ENCODE measurements at places on chromosomes 16 and 17. TPM values are rescaled to one million over a fixed set of nuclear protein-coding genes. Genes with fewer than 3 reads are reported as not detected.

DNA sequence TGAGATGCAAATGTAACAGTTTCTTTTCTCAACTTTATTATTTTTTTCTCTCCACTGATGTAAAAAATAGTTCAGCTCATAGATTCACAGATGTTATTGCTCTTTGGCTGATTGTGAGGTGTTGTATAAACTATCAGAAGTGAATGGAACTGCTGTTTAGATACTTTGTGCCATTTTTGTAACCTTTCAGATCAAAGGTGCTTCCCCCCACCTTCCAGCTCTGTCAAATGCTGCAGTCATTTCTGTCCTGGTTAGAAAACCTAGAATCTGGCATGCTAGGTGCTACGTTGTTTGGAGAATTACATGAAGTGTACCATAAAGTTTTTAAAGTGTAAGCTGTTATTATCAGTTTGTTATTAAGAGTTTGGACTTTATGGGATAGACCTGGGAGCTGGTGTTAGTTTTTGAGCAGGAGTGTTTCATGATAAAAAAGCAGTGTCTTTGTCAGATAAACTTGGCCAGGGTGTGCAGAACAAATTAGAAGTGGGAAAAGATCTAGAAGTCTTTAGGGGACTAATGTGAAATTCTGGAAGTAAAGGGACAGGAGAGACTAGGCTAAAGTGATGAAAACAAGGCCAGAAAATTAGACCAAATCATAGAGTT, 1.8 kb upstream of the WIPI1 start:
- DNase-seq: no peak

DNA sequence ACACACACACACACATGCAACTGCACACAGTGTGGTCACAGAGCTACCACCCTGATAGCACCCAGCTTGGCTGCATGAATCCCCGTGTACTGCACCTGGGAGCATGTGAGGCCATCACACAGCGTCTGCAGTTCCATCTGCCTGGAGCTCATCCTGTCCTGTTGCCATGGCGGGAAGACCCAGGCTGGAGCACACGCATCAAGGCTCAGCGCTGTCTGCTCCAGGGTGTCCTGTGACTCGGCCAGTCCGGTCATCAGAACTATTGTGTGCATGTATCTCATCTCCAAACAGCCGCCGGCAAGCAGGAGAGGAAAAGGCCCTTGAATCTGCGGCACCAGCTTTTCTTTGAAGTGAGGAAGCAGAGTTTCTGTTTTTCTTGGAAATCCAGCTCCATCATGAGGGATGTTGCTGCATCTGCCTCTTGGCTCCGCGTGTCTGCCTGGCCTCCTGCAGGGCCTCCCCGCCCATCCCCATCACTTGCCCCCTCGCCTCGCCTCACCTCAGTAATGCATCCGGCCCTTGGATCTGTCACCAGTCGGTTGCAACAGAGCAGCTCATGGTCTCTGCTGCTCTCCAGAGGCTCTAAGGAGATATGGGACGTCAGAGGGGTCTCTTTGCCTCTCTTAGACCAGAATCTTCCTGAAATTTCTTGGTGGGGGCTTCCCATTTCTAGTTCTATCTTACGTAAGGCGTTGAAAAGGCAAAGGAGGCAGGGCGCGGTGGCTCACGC, 23.7 kb downstream of the CACNG4 start:
- no peak for DNase-seq

- peak; percentile 20 for DNase-seq
Measured at GRCh38 chr17:1515640-1516387, 598 bp downstream of the INPP5K start.

DNA sequence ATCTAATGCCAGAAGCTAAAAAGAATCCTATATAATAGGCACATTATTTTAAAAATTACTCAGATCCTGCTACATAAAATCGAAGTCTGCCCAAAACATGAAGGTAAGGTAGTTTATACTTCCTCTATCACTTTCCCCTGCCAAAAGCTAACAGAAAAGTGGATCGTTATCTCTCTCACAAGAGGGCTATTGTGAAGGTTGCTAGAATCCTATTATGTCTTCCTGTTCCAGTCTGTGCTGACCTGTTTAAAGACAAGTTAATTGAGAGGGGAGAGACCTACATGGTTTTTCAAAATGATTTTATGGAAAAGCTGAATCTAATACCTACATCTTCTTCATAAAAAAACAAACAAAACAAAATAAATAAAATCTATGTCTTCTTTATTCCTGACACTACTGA, 1410.9 kb upstream of the CDH8 start:
- no peak for DNase-seq

DNA sequence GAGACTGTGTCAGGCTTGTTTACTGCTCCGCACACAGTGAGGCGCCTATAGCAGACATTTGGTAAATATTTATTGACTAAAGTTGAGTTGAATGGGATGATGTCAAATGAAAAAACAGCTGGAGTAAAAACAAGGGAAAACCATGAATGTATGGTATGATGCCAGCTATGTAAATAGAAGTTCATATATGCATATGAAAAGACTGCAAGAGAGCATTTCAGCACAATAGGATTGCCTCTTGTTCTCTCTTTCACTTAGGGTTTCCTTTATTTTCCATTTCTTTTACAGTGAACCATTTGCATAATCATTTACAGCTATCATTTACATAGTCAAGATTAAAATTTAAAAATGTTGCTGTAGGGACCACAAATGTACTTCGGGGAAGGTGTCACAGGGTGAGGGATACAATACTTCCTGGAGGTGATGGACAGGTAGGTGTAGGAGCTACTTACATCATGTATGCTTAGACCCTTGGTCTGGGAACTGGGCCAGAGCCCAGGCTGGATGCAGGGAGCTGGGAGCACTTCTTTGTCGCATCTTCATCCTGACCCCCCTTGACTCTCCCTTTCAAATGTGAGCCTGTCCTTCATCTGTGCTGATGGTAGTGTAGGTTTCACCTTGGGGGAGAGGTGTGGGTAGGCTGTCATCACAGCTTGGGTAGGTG, 113.3 kb downstream of the UTP18 start:
- no peak for DNase-seq

CXCL16 gene
- total RNA-seq: 15.3 TPM

DNA sequence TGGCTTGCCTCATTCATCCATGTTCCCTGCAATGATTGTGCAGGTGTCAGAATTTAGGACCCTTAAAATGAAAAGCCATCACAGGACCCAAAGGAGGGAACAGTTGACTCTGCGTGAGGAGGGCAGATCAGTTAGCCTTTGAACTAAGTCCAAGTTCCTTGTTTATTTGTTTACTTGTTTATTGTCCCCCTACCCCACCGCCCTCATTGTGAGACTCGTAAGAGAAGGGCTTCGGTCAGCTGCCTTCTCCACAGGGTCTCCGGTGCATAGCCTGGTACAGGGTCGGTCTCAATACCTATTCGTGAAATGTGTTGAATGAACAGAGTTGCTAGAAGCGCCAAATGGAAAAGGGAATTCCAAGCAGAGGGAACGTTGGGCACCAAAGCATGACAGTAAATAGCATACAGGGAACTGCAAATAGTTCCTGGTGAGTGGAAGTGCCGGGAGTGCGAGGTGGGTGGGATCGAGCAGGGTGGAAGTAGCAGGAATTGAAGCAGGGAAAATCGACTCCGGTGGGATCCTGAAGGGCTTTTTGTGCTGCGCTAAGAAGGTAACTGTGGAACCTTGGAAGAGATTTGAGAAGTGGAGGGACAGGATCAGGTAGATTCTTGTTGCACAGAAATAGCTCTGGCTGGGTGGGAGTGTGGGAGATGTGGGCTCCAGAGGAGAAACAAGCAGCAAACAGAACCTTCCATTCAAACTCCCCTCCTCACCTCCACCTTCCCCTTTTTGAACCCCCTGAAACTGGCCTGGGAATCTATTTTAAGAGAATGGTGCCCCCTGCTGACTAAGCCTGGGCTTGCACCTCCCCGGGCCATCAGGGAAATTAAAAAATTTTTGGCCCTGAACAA, 12.7 kb downstream of the SLC35B1 start:
- peak; percentile 46 for DNase-seq

- DNase-seq: no peak
Measured at GRCh38 chr17:19725486-19725885, 9.1 kb upstream of the SLC47A2 start.

DNA sequence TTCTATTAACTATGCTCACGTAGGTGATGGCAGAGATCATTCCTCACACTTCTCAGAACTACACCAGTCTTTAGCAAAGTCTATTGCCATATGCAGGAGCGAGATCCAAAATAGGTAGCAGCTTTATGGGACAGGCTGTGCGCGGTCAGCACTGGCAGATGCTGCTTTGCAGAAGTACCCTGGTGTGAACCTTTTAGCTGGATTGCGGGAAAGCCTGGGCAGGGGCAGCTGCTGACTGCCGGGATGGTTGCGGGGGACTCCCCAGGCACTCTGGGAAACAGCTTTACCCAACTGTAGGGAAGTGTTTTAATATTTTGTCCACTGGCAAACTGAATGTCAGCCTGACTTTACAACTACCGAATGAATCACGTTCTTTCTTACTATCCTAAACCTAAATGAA, 251.3 kb downstream of the HS3ST3A1 start:
- no peak for DNase-seq

DHX40 gene
- 40.6 TPM for total RNA-seq

MFAP4 gene
- total RNA-seq: not detected

CTRB1 gene
- total RNA-seq: not detected

ZNF174 gene
- total RNA-seq: 5.4 TPM

ZNF276 gene
- total RNA-seq: 104 TPM

GRCh38 chr17:80804466-80804865, 187.2 kb upstream of the CHMP6 start:
- no peak for DNase-seq

- DNase-seq: peak; percentile 32
Measured at GRCh38 chr16:20849589-20850390, 43.5 kb downstream of the REXO5 start.

- DNase-seq: no peak
Measured at GRCh38 chr17:33981711-33982601, 273.1 kb upstream of the CCL2 start.

RNF227 gene
- total RNA-seq: 1.4 TPM

Data from T-helper 17 cell (primary cell).